Fibroblast of skin of abdomen (primary cell): ENCODE measurements at places on chromosomes 5 and 9.

DNA sequence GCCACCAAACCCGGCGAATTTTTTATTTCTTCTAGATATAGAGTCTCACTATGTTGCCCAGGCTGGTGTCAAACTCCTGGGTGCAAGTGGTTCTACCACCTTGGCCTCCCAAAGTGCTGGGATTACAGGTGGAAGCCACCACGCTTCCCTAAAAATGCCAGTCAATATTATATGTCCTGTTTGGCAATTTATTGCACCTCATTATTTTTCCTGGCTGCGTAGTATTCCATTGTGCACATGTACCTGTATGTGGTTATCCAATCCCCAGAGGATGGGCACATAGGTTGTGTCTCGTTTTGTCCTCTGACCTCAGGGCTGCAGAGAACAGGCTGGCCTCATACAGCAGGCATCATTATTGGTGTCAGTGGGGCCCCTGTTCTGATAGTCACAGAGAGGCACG, 181.7 kb downstream of the C9orf50 start:
- no peak for DNase-seq

GRCh38 chr5:167489202-167489601, 802.2 kb upstream of the WWC1 start:
- peak; percentile 53 for DNase-seq

GRCh38 chr5:166102947-166103346, 2188.5 kb upstream of the WWC1 start:
- no peak for DNase-seq

DNA sequence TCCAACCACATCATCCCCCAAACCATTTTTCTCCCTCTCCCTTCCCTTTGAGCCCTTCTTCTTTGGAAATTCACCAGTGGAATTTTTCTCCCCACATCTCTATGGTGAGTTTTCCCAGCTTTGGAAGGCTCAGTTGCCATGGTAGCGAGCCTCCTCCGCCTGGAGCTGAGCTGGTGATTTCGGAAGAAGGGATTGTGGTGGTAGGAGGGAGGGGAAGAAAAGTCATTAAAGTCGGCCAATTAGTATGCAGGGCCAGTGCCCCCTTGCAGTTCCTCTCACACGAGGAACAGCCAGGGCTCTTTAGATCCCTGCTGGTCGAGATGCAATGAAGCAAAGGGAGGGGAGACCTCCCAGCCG, 322.0 kb downstream of the NTRK2 start:
- DNase-seq: no peak

GRCh38 chr9:98706651-98707165, 2.0 kb downstream of the GABBR2 start:
- peak; percentile 8 for DNase-seq

DNA sequence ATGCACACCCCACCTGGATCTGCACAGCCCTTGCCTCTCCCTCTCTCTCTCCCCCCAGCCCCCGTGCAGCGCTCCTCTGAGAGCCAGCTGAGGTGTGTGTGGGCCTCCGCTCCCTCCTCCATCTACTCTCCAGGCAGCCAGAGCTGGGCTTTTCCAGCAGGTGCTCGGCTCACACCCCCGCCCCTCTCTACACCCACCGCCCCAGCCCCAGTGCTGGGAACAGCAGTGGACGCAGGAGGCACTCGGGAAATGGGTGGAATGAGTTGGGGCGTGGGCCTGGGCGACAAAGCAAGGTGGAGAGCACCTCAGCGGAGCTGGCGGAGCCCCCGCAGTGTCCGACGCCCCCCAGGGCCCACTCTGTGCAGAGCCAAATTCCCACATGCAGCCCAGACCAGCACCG, 13.3 kb upstream of the LHX3 start:
- DNase-seq: no peak

GRCh38 chr9:84393266-84393950, 52.9 kb upstream of the SLC28A3 start:
- DNase-seq: no peak

GRCh38 chr5:135024956-135025729, 8.9 kb downstream of the PITX1 start:
- DNase-seq: no peak
